GM23248 (cell line): ENCODE measurements at places on chromosomes 7 and 10.

- no peak for DNase-seq
Observed at GRCh38 chr7:12987238-12987637, 299.8 kb downstream of the ARL4A start.

- peak; percentile 84 for DNase-seq
Observed at GRCh38 chr10:33335801-33336581, 1.5 kb upstream of the NRP1 start.

- DNase-seq: peak; percentile 75
Observed at GRCh38 chr10:86535132-86535882, 13.7 kb upstream of the WAPL start.

GRCh38 chr7:127872122-127872521 lies 159.1 kb downstream of the LRRC4 start:
- peak; percentile 17 for DNase-seq

DNA sequence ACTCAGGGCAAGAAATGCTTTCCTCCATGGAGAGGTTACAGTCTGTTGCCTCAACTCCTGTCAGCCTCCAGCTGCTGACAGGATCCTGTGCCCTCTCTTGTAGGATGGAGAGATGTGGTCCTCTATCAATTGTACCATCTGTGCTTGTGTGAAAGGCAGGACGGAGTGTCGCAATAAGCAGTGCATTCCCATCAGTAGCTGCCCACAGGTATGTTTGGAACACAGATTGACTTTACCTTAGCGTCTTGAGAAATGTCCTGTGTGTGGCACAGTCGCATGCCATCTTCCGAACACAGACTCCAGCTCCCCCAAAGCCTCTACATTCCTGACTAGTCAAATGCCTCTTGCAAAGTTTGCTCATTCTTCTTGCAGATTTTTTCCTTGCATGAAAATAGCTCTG lies 152.6 kb downstream of the BMPER start:
- DNase-seq: no peak

- peak; percentile 33 for DNase-seq
Observed at GRCh38 chr10:11869743-11870460, 46.7 kb downstream of the PROSER2 start.

DNA sequence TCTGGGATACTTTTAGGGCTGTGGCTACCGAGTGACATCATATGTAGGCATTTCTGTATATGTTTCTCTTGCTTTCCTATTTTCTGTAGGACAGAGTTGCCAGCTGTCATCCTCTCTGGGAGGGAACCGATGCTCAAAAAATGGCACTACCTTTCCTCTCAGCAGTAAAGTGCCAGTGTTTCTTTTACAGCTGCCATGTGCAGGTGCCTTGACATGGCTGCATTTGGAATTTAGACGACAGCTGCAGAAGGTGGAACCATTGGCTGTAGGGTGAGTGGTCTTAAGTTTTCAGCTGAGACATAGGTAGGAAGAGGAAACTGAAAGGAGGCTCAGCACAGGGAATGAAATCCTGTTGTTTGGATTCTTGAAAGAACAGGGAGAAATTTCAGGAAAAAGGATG lies 20.2 kb upstream of the RPA3 start:
- DNase-seq: no peak

DNA sequence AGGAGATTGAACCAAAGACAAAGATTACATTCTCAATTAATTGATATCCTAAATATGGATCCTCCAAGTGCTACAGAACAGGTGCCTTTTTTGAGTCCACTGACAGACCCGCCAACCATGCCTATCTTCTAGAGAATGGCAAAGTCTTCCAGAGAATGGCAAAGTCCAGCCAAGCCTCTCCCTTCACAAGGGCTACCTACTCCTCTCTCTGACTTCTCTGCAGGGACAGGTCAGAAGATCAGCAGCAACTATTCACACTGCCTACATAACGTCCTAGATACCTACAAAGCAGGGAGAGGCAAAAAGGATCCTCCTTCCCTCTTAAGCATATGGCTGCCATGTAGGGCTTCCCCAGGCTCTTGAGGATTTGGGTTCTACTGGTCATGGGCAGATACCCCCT lies 12.4 kb downstream of the UBE2H start:
- no peak for DNase-seq

DNA sequence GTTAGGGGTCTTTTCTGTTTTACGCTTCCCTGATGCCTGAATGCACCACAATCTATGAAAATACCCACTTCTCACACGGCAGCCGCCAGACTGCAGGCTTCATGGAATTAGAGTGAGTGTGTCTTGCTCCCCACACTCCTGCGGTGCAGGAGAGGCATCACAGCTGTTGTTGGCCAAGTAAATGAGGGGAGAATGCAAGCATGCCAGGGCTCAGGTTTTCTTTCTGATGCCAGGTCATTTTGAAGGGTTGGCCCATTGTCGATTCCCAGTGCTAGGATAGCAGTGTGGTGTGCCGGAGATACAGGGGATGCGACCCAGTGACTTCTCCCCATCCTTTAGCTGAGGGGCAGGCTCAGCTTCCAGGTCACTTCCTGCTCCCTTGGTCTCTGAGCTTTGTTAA lies 16.3 kb downstream of the CXCL12 start:
- DNase-seq: no peak

- DNase-seq: peak; percentile 87
Observed at GRCh38 chr10:52308251-52309031, 5.6 kb upstream of the DKK1 start.

GRCh38 chr10:130894471-130894870 lies 417.1 kb downstream of the TCERG1L start:
- no peak for DNase-seq

DNA sequence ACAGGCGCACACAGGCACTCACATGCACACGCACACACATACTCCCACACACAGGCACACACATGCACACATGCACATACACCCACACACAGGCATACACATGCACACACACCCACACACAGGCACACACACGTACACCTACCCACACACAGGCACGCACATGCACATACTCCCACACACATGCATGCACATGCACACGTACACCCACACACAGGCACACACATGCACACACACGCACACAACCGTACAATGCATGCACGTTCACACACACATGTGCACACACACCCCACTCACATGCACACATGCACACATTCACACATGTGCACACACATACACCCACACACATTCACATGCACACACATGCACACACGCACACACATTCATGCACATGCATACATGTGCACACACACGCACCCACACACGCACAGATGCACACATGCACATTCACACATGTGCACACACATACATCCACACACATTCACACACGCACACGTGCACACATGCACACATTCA lies 59.3 kb downstream of the MKI67 start:
- DNase-seq: no peak

DNA sequence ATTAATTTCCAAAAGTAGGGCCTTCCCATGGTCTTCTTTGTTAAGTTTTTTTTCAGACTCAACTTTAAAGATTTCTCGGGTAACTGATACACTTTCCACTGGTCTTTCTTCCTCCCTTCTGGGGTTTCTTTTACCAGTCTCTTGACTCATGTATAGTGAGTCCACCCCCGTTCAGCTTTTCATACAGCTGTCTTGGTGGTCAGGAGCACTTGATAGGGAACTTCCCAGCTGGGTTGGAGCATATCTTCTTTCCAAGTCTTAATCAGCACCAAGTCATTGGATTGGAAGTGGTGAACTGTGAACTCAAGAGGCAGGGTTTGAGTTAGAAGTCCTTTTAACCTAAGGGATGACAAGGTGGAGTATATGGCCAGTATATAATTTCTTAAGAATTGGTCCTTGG lies 29.2 kb upstream of the ELOVL3 start:
- DNase-seq: no peak

- no peak for DNase-seq
Observed at GRCh38 chr7:83610649-83611304, 38.2 kb downstream of the SEMA3E start.

DNA sequence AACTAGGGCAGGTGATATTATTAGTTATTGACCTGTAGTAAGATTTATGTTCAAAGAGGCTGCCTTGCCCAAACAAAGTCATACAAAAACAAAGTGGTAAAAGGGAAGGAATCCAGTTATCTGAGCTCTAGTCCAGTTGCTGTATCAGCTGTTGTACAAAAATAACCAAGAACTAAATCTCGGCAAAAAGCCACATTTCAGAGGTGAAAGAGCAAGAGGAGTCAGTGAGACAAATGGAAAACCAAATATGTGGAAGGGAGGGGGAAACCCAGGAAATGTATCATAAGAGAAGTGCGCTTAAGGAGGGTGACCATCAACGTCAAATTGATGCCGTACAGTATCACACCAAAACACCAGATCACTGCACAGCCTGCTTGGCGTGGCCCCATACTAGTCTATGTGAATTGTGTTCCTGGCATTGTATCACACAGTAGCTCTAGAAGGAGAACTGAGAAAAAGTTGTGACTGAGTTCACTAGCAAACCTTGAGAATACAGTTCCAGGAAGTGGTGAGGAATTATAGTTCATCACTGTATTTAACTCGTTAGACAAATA lies 6.4 kb downstream of the AGBL3 start:
- no peak for DNase-seq

DNA sequence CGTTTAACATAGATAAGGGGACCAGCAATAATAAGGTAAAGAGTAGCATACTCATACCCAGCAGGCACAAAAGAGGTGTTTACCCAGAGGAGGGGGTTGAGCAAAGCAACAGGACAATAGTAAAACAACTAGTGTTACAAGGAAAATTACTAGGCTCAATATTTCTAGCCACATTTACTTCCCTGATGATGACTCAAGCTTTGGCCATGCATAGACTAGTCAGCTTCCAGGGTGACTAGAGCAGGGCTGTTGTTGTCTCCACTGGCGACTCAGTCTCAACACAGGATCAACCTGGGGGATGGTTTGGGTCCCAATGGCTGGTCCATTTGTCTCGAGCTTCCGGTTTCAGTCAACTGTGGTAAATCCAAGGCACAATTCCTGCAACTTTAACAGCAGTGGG lies 217.7 kb upstream of the KCND2 start:
- peak; percentile 75 for DNase-seq

DNA sequence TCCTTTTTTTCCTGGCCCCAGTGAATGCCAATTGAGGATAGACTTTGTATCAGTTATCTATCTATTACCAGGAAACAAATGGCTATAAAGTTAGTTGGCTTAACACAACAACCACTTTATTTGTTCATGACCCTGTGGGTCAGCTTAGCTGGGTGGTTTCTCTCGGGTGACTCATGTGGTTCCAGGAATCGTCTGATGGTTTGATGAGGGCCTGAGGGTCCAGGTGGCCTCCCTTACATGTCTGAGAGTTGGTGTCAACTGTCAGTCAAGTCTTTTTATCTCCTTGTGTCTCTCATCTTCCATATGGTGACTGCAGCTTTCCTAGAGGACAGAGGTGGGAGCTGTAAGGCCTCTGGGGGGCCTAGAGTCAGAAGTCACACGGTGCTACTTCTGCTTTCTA lies 15.3 kb upstream of the MAPK8 start:
- DNase-seq: no peak

DNA sequence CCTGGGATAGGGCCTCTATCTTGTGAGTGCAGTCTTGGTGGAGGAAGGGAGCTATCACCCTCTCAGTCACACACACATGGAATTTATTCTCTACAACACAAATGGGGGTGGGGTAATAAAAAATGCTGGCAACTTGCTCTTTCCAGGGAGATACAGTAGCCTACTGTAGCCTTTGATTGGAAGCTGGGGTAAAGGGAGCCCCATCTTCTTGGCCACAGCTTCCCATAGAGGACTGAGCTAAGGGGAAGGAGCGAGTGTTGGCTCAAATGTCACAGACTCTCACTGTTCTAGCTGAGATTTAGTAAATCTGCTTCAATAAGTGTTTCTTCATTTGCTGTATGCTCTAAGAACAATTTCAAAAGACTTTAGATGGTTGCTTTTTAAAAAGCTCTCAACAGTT lies 222.2 kb upstream of the CXCL12 start:
- DNase-seq: no peak

DNA sequence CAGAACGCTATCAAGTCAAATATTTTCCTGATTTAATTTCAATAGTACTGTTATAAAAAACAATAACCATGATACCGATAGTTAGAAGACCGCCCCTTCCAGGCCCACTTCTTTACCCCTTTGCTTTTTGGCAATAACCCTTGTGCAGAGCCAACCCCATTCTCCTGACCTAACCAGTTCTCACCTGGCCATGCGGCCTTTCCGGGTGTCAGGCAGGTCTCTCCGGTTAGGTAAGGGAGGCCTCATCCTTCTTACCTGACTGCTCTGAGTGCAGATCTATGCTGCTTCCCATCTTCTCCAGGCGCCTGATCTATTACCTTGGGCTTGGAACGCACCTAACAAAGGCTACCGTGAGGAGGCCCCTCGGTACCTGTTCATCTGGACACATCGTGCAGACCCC lies 26.6 kb downstream of the ZMIZ1 start:
- no peak for DNase-seq

- peak; percentile 11 for DNase-seq
Observed at GRCh38 chr10:27190508-27190907, 35.4 kb downstream of the MASTL start.

DNA sequence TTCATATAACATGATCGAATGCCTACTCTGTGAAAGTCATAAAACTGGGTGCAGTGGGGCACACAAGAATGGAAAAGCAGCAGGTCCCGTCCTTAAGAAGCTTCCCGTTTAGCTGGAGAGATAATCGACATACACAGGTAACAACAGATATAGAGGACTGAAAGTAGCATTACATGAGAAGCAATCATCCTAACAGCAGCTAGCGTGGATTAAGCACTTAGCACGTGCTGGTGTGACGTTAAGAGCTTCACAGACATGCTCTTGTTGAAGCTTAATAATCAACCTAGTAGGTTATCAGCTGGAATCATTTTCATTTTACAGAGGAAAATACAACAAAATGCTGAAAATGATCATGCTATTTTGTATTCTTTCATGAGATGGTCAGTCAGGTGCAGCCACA lies 184.8 kb downstream of the GPAM start:
- DNase-seq: no peak

- DNase-seq: no peak
Observed at GRCh38 chr10:89649051-89649450, 4.0 kb upstream of the PANK1 start.

DNA sequence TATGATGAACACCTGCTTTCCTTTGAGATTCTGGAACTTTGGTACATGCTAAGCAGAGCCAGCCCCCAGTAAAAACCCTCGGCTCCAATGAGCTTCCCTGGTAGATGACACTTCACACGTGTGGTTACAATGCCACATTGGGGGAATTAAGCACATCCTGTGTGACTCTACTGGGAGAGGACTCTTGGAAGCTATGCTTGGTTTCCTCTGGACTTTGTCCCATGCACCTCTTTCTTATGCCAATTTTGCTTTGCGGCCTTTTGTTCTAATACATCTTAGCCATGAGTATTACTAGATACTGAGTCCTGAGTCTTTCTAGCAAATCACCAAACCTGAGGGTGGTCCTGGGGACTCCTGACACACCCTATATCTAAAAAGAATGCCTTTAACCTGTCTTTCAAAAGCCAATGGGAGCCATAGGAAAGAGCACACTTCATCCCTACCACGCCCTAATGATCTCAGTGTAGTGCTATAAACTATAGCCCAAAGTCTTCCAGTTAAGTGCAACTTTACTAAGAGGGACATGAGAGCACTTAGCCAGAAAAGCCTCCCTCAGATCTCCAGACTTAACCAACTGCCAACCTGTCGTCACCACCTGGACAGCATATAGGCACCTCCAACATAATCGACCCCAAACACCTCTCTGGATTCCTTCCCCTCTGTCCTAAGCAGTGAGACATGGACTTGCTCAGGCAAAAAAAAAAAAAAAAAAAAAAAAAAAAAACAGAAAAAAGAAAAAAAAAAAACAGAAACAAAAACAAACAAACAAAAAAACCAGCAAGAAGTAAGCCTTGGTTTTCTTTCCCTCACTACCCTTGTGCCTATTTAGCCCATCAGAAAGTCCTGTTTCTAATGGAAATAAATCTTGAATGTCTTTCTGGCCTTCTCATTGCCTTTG lies 37.4 kb downstream of the CCDC6 start:
- no peak for DNase-seq
